ENCODE measurements at places on chromosomes 5 and 9.

GRCh38 chr5:143141652-143142051 is 261.8 kb downstream of the NR3C1 start:
- no peak for DNase-seq

GRCh38 chr5:132019337-132019736 is 7.9 kb upstream of the ACSL6 start:
- no peak for DNase-seq

- DNase-seq: no peak
These were observed 88.7 kb downstream of the ADAMTS2 start for GRCh38 chr5:179256328-179257175.

DNA sequence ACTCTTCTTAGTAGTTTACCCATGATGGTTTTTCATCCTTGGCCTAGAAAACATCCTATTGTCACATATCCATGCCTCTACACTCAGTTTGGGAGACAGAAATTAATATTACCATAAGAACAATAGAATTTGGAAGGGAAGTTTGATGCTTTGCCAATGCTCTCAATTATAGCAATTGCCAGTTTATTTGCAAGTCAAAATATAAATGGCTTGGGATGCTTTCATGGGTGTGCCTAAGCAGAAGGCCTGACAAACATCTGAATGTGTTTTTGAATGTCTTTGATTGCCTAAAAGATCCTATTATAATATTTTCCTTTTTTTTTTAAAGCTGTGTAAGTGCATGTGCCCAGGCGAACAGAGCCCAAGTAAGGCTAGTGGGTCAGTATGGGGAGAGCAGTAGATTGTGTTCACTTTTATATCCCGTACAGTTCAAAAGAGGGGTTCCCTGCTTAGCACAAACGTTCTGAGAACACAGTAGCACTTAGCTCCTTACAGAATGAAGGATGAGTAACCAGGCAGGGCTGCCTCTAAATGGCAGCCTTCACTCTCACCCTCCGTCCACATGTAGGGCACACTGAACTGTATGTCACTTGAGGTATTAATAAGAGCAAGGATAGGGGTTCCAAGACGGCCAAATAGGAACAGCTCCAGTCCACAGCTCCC is 56.0 kb upstream of the AGXT2 start:
- no peak for DNase-seq

- no peak for DNase-seq
These were observed 337.6 kb downstream of the FGF10 start for GRCh38 chr5:44051591-44051990.
